ENCODE measurements at places on chromosomes 7 and 10.

DNA sequence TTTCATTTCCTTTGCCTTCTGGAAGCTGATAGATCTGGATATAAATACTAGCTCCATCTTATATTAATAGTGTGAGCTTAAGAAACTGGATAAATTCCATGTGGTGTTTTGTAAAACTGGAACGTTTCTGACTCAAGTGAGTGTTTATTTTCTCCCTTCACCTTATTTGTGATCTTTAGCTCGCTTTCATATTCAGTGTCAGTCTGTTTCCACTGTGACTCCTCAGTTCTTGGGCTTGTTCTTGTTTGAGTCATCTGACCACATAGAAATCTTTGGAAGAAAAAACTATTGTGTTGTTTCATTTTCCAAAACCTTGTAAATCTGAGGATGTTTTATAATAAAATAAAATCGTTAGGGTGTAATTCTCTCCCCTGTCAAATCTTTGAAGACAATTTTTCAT lies 186.4 kb downstream of the POLR1F start:
- no peak for DNase-seq

DNA sequence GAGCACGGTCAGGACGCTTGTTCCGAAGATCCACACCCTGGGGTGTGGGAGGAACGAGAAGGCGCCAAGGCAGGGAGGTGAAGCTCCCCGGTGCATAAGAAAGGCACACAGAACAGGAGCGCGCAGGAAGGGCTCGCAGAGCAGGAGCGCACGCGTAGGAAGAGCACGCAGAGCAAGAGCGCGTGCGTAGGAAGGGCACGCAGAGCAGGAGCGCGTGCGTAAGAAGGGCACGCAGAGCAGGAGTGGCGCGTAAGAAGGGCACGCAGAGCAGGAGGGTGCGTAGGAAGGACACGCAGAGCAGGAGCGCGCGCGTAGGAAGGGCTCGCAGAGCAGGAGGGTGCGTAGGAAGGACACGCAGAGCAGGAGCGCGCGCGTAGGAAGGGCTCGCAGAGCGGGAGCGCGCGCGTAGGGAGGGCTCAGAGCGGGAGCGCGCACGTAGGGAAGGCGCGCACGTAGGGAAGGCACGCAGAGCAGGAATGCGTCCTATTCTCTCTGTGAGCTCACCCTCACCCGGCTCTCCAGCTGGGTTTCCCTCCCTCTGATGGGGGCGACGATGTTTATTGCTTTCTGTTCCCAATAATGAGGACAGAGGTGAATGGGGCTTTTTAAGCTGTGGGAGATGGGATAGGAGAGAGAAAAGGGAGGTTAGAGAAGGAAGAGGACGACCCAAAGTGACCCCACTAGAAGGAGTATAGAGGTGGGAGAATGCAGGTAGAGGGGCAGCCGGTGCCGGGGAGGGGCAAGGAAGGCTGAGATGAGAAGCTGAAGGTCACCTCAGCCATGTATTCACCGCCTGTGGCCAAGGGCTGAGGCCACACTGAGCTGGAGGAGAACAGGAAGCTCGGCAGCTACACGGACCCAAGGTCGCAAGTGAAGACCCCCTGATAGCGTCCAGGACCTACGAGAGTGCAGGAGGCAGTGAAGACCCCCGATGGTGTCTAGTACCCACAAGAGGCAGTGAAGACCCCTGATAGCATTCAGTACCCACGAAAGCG lies 423.2 kb downstream of the PTPRN2 start:
- no peak for DNase-seq

DNA sequence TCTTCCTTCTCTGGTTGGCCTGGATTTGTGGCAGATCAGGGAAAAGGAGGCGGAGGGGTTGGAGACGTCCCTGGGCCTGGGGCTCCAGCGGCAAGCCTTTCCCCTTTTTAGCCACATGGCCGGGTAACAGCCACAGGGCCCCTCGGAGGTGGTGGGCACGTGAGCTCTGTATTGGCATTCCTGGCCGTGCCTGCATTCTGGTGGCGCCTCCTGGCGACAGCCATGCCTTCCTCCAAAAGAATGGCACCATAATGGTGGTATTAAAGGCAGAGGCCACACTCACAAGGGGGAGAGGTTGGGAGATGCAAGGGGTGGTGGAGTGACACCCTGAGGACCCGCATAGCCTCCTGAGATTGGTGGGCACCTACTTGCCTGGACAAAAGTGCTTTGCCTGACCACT lies 3.0 kb upstream of the AQP1 start:
- DNase-seq: no peak

- no peak for DNase-seq
Measured at GRCh38 chr10:109886781-109887140, 36.5 kb downstream of the XPNPEP1 start.

GRCh38 chr7:636396-636795 lies 90.1 kb upstream of the DNAAF5 start:
- no peak for DNase-seq
